D721Med (cell line): ENCODE measurements at places on chromosomes 7 and 10.

- DNase-seq = no peak
Observed at GRCh38 chr7:50826371-50827172, 43.9 kb upstream of the GRB10 start.

- DNase-seq = no peak
Observed at GRCh38 chr10:82817676-82818422, 942.9 kb downstream of the NRG3 start.

DNA sequence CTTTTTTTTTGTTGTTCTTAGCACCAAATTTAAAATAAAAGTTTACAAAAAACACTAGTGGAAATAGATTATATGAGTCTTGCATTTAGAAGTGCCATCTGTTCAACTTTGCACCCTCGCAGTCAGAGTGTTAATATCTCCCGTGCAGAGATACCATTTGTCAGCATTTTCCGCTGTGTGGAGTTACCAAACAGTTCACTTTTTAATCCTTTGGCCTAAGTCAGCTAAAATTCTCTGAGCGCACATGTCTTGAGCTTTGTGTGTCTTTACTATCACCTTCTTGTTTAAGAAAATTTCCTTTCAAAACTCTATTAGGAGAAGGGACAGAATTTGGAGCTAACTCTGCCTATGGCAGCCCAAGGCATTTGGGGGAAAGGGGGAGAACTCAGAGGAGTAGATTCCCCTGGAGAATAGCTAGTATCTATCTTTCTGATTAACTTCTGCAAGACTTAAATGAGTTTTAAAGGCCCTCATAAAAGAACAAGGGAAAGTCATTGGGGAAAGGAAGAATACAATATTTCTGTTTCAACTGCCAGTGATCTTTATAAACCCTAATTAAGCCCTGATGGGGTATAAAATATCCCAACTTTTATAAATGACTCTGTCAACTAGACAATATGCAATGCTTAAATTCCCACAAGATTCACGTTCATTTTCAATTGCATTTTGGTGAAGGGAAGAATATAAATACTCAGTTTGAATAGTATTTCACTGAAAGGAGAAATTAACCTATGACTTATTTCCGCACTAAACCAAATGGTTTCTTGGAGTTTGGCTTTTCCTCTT lies 114.9 kb upstream of the RAB11FIP2 start:
- DNase-seq = no peak

DNA sequence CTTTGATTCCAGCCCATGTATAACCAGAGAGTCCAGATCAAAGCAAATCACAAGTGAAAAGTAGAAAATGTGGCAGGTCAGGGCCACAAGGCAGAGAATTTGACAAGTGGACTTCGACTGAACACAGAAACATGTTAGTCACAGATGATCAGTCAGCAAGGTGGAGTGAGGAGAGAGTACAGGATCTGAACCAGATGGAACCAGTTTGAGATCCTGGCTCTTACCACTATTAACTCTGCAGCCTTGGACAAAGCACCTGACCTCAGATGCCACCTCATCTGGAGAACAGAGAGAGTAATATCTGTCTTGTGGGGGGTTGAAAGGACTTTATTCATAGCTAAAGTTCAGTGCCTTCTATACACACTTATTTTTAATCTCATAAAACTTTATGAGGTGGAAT lies 4.4 kb downstream of the MRLN start:
- no peak for DNase-seq

- DNase-seq = no peak
Observed at GRCh38 chr10:130169136-130169859, 33.1 kb downstream of the GLRX3 start.

DNA sequence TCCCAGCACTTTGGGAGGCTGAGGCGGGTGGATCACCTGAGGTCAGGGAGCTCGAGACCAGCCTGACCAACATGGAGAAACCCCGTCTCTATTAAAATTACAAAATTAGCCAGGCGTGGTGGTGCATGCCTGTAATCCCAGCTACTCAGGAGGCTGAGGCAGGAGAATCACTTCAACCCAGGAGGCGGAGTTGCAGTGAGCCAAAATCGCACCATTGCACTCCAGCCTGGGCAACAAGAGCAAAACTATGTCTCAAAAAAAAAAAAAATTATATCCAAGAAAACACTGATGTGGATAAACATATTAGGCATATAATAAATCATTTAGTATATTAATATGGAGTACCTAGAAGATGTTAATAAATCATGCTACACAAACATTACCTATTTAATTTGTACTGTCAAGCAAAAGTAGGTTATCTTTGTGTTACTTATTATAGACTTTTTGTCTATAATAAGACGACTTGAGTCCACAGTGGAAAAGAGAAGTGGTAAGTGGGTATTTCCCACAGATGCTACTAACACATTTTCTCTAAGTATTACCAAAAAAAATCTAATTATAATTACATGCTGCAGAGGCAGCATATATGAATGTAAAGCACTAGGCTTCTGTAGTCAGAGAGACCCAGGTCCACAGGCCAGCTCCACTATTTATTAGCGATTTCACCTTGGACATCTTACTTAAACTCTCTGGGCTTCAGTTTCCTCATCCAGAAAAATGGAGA lies 34.5 kb downstream of the DNMBP start:
- DNase-seq = no peak

DNA sequence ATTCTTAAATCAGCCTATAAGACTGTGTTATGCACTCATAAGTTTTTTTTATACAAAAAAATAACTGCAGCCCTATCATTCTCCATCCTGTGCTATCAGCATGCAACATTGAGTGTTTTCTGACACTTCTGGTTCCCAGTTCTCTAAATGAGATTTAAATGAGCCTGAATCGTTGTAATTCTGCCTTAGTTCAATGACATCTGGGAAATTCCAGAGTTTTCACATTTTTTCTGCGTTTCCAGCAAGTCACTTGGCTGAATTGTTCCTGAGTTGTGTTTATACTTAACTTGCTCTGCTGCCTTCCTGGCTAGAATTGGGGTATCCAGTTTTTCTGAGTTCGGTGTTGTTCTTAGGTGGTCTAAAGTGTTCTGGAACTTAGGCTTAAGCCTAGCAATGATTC lies 636.1 kb upstream of the FZD8 start:
- no peak for DNase-seq

DNA sequence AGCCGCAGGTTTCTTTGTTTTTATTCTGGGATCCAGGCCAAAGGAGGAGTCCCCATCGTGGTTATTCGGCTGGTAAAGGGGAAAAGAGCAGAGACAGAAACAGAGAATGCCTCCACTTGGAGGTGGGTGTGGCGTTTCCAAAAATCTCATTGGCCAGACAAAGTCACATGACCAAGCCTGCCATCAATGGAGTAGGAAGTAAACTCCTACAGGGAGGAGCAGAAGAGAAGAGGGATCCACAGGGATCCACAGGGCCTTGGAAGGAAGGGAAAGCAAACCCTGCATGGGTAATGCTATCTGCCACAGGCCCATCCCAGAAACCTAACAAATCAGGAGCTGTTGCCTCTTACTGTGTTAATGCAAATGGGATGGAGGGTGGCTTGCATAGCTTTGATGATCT lies 425.7 kb upstream of the GALNT17 start:
- no peak for DNase-seq

- peak; percentile 31 for DNase-seq
Observed at GRCh38 chr10:87659571-87660483, at the start of gene PAPSS2. TSS of gene PAPSS2 (plus strand) at chr10:87659878. CDS start at chr10:87659982, 104 bp downstream.

- no peak for DNase-seq
Observed at GRCh38 chr10:25651534-25651933, 282.5 kb upstream of the MYO3A start.

GRCh38 chr7:148148456-148148855 lies 442.1 kb upstream of the C7orf33 start:
- no peak for DNase-seq

GRCh38 chr7:10798044-10798443 lies 175.6 kb upstream of the PHF14 start:
- no peak for DNase-seq

DNA sequence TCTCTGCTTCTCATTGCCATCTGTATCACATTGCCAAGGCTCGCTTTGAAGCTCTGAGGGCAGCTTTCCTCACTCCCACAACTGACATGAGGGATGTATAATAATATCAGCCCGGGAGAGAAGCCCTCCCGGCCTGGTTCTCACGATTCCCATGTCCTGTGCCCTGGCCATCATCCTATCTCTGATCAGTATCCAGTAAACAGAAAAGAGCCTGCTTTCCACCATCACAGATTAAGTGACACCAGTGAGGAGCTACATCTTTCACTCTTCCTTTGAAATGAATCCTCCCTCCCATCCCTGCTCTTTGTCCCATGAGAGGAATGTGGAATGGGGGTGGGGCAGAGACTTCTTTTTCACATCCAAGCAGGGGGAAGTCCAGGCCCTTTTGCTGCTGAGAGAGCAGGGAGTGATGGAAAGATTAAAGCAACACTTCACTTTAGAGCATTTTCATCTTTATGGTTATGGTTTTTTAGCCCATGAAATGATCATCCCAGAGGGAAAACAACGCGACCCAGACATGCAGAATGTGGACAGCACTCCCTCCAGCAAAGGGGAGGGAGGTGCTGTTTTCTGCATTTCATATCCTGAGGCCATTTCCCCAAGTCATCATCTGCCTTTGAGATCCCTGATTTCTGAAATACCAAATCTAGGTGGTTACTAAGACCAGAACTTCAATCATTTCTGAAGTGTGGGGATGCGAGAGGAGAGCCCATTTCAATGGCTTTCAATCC lies 84.6 kb upstream of the LYZL1 start:
- DNase-seq = no peak

DNA sequence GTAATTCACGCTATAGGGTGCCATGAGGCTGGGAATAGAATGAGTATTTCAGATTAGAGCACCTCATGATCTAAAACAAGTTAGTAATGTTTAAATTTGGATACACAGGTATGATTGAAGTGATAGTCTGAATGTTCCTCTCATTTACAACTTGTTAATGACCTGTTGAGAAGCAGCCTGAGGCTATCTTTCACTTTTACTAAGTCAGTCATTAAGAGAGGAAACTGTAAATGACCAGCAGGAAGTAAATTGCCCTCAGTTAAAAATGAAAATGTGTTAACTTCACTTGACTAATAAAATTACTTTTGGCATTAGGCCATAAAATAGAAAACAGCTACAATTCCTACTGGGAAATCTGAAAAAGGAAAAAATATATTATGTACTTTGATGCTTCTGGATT lies 1042.0 kb downstream of the DNAJB9 start:
- DNase-seq = no peak

DNA sequence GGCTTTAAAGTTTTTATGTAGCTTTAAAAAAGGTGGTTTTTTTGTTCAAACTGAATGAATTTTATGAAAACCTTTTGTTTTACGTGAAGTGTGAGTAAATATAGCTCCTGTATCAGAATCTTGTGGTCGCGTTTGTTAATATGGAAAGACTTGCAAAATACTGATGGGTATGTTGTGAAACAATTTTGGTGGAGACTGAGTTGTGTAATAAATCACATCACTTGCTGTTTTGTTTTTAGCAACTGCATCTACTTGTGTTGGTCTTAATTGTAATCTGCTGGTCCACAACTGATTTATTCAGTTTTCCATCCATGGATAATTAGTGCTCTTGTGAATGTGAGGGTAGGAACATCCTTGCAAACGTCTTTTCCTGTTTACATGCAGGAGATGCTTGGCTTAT lies 10.5 kb downstream of the PLXDC2 start:
- DNase-seq = no peak

GRCh38 chr7:108642126-108642525 lies 72.5 kb downstream of the DNAJB9 start:
- DNase-seq = no peak

- no peak for DNase-seq
Observed at GRCh38 chr7:155893664-155894063, 81.4 kb upstream of the SHH start.

- DNase-seq = no peak
Observed at GRCh38 chr10:114550756-114551635, 107.1 kb downstream of the ABLIM1 start.

GRCh38 chr10:113520690-113521474 lies 32.0 kb upstream of the HABP2 start:
- DNase-seq = no peak

DNA sequence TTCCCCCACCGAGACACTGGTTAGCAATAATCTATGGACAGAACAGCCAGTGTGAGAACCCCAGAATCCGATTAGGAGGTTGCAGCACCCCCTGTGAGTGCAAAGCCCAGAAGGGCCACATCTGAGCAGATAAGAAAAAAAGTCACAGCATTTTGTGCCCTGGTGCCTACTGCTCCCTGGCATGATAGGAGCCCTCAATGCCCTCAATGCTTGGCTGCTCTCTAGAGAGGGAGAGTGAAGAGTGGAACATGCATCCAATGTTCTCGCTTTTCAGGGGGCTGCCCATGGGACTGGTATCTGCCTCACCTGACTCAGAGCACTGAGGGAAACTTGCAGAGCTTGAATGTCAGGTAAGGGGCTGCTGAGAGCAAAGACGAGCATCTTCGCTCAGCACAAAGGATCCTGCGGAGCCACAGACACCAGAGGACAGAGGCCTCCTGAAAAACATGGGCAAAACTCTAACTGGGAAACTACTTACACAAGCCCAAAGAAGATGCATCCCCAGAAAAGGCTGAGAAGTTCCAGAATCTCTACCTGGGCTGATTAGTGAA lies 98.0 kb upstream of the FAM20C start:
- DNase-seq = no peak

- no peak for DNase-seq
Observed at GRCh38 chr10:120181154-120181553, 275.9 kb upstream of the PLPP4 start.

DNA sequence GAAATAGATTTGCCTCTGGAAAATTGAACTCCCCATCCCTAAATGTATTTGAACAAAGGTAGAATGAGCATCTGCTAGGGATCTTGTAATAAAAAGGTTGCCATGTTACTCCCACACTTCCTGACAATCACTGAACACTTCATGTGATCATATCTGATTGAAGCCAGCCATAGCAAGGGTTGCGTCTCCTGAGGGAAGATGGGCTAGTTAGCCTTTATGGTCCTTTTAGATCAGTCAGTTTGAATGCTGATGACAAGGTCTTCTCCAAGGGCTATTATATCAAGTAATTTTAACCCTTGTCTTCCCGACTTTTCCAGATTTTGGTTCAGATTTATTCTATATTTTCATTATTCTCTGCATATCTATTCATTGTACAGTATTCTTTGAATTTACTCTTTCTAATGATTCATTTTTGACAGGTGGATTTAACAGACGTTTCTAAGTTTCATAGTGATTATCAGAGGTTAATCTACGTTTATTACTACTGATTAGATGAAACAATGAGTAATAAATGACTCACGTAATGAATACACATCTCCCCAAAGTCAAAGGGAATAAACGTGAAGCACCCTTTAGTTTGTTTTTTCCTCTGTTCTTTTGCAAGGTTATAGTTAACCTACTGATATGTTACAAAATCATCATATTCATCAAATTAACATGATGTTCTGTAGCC lies 28.1 kb downstream of the CSGALNACT2 start:
- DNase-seq = no peak

DNA sequence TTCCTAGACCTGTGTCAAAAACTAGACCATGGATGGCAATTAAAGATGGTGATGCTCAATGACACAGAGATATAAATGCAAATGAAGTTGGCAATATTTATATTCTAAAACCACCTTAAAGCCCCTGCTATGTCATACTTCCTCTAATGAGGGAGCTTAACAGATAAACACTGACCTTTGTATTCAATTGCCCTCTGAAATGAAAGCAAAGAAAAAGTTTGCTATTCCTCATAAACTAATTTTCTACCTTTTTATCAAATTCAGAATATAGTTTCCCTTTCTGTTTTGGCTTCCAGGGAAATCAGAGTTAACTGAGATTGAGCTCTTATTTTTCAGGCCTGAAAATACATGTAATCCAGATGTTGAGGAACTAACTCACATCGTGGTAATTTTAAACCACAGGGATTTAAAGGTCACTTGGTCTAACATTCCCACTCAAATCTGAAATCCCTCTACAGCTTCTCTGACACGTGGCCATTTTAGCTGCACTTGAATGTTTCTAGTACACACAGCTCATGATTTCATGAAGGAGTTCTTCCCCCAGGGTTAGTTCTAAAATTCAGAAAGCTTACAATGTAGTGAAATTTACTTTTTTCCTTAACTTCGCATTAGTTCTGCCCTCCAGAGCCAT lies 37.9 kb upstream of the ABCB5 start:
- DNase-seq = no peak
